Stromal cell of bone marrow (primary cell): ENCODE measurements at places on chromosomes 13 and 19.
A peak's percentile ranks its signal among the peaks of the same experiment; 100 is the strongest.

DNA sequence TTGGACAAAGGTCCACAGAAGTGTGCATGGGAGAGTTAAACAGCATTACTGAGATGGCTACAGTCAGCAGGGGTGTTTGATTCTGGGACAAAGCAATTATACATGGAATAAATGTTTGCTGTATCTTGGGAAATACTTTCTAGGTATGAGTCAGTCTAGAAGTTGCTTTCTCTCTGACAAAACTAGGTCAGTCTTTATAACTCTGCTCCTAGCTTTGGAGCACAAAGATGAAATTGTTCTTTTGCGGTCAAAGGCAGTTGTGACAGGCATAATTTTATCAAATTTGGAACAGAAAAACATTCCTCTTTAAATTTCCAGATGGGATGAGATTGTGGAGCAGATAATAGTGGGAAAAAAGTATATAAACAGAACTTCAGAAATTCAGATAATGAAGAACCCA, 1045.4 kb upstream of the MIR17HG start:
- DNase-seq = peak; percentile 21

- DNase-seq = no peak
Measured at GRCh38 chr19:47806435-47806834, 2.1 kb upstream of the TPRX1 start.

GRCh38 chr19:37716140-37716539, 3.4 kb downstream of the ZNF607 start:
- no peak for DNase-seq

DNA sequence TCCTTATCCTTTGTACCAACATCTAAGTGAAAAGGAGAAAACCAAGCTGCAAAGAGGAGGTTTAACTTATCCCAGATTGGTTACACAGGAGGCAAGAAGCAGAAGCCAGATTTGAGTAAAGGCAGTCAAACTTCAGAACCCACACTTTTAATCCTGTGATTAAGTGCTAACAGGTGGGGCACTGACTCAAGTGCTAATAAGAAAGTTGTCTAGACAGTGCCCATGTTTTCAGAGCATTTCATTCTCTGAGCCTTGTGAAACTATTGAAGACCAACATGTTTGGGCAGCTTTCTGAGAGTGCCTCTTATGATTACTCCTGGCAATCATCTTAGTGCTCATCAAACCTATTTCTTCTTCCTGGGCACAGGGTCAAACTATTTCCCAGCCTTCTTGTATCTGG, 380.8 kb downstream of the KCNRG start:
- no peak for DNase-seq

DNA sequence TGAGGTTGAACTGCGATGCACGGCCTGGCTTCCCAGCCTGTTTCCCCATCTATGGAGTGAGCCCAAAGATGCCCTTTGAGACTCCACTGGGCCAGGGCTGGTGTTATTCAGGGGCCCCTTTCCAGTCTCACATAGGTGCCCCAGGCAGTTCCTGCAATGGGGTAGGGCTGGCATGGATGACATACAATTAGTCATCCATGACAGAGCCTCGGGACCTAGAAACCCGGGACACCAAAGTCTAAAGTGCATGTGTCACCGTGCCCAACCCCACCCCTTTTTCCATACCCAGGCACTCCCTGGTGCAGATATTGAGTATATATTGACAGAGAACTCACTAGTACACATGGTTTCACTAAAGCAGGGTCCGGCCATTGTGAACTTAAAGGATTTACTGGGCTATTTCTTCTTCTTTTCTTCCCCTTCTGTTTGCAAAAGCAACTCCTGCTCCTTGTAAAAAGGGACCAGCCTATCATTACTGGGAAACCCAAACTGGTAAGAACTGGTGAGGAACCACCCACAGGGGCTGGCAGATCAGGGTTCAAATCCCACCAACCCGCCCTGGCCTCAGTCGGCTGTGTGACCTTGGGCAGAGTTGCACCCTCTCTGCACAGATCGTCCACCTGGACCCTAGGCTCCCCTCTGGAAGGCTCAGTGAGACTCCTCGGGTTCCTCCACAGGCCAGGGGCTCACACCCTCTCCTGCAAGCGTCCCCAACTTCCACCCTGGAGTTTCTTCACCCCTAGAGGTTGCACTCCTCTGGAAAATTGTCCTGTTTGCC, 2.7 kb downstream of the B3GNT3 start:
- DNase-seq = peak; percentile 16

DNA sequence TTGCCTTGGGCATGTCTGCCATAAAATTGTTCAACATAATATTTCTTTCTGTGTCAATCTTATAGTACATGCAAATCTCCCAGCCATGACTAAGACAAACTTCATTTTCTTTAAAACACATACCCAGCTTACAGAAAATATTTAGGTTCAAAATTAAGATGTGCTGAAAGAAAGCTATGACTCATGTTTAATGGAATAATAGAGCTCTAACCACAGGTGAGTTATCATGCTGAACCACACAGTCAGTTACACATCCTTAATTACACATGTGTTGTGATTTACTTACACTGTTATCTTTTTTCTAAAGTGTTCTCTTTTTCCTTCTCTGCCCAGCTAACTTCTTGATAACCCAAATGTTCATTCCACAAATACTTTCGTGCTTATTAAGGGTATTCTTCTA, 1831.2 kb downstream of the OLFM4 start:
- DNase-seq = no peak

GRCh38 chr19:1189419-1189818, 15.4 kb upstream of the SBNO2 start:
- DNase-seq = no peak

DNA sequence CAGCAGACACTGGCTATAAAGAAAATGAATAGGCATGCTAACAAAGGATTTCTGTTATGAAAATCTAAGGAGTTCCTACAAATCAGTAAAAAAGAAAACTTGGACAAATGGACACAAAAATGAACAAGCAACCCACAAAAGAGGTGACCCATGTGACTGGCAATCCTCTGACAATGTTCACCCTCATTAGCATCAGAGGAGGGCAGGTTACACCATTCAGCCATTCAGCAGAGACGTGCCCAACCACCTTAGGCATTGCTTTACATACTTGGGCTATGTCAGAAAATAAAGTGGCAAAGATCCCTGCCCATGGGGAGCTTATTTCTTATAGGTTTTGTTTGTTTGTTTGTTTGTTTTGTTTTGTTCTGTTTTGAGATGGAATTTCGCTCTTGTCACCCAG, 46.0 kb downstream of the TNFRSF19 start:
- no peak for DNase-seq

- DNase-seq = no peak
Measured at GRCh38 chr19:2171349-2172145, 7.8 kb downstream of the DOT1L start.

- DNase-seq = no peak
Measured at GRCh38 chr19:3360421-3361383, 5.7 kb upstream of the NFIC start.

DNA sequence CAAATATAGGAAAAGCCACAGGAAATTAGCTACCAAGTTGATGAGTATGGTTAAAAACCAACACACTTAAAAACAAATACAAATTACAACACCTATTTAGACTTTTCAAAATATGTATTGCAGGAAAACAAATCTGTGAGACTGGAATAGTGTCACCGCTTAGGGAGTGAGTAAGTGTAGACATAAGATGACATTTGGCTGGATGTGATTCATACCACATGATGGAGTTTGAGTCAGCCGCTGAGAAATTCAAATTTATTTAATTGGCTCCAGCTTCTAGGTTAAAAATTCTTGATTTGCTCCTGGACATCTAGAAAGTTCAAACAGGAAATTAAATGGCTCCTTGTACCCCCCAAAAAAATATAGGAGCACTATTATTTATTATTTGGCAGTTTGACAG, 531.7 kb downstream of the SLITRK1 start:
- DNase-seq = peak; percentile 38

DNA sequence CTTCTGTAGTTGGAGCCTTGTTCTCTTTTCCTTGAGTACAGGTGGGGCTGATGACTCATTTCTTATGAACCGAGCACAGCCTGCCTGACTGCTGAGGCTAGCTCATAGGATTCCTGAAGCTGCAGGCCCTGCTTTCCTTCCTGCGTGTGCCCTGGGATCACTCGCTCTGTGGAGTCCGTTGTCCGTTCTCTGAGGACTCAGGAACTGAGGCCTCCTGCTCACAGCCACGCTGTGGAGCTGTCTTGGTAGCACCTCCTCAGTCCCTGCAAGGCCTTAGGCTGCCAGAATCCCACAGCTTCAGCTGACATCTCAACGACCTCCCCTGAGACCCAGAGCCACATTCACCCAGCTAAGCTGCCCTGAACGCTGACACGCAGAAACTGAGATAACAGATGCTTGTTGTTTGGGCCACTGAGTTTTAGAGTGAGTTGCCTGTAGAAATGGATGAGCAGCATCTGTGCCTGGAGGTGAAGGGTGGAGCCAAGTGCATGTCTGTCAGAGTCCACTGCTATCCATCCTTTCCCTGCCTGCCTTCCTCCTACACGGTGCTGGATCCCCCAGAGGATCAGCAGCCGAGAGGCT, 72.9 kb downstream of the ARHGEF7 start:
- no peak for DNase-seq

DNA sequence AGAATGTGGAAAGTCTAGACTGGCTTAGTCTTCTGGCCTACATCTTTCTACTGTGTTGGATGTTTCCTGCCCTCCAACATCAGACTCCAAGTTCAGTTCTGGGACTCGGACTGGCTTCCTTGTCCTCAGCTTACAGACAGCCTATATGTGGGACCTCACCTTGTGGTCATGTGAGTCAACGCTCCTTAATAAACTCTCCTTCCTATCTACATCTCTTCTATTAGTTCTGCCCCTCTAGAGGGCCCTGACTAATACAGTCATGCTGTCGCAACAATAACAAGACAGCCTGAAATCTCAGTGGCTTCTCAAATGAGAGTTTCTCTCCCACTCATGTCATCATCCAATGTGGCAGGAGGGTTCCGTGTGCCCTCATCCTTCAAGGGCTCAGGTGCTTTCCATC, 347.8 kb downstream of the MZT1 start:
- DNase-seq = peak; percentile 11

GRCh38 chr13:58869566-58869965, 1238.0 kb downstream of the PCDH17 start:
- no peak for DNase-seq

DNA sequence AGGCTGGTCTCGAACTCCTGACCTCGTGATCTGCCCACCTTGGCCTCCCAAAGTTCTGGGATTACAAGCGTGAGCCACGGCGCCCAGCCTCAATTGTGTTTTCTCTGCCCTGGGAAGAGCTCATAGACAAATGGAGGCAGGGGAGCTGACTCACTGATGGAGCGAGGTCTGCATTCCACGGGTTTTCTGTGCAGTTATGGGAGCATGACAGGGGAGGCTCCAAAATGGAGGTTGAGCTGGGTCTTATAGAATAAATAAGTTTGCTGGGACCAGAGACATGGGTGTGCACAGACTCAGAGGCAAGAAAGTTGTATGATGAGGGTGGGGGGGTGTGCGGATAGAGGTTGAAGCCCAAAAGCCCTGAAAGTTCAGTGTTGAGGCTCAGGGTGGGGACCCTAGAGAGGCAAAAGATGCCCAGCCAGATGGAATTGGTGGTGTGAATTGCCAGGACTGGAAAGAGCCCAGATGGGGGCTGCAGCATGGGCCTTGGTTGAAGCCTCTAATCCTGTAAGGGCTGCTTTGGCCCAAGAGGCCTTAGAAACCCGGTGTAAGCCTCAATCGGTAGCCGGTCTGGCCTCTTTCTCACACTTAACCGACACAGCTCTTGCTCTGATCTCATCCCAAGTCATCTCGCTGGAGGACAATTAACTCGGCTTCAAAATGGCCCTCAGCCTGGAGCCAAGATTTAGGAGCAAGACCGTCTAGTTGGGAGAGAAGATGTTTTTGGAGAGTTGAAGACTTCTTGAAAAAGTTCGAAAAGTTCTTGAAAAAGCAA, 1.9 kb downstream of the TPM4 start:
- DNase-seq = peak; percentile 76

- no peak for DNase-seq
Measured at GRCh38 chr13:46111151-46111550, 6.3 kb upstream of the CPB2 start.

DNA sequence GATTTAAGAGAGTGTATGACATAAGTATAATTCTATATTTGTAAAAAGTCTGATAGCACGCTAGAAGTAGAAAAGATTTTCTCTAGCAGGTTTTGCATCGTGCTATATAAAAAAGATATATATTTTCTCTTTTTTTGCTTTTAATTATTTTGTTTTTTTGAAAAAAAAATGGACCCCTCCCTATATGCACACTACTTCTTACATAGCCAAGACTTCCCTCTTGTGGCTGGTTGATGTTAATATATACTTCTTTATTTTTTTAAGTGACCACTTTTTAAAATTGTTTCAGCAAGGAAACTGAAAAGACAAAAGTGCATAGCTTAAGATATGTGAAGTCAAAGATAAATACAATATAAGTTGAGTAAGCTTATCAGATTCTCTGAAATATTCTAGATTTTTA, 1202.8 kb downstream of the DIAPH3 start:
- DNase-seq = no peak

GRCh38 chr13:99746637-99747402, 224.7 kb downstream of the ZIC5 start:
- DNase-seq = no peak
